RKO (cell line): ENCODE measurements at places on chromosomes 2 and 18.

- DNase-seq = no peak
Measured at GRCh38 chr18:24942144-24942543, 409.8 kb downstream of the ZNF521 start.

DNA sequence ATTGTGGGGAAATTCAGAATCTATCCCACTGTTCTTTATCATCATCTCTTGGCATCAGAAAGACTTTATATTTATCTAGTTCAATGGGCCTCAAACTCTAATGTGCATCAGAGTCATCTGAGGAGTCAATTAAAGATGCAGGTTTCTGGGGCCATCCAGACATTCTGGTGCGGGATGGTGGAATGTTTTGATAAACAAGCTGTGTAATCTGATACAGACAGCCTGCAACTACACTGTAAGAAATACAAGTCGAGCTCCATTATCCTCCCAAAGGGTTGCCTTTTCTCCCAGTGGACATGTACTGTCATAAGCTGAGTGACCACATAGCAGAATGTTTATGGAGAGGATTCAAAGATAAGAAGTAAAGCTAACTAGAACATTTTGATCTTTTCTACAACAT, 515.3 kb upstream of the DCC start:
- DNase-seq = no peak

DNA sequence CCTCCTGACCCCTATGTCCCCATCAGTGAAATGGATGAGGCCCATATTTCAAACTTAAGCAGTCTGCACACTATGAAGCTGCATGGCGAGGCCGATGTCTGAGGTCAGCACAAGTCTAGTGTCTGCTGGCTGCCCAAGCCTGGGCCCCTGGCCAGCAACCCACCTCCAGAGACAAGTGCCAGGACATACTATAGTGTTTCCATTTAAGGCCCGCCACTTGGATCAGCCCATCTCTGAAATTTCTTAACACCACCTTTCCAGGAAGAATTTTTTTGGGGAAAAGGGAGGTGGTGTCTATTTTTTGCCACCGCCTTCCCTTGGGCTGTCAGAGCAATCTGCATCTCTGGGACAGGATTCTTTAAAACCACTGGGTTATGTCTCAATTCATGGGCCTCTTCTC, 1.8 kb downstream of the ACVR1 start:
- DNase-seq = no peak

- peak; percentile 21 for DNase-seq
Measured at GRCh38 chr2:44120428-44120827, 48.2 kb upstream of the PPM1B start.

DNA sequence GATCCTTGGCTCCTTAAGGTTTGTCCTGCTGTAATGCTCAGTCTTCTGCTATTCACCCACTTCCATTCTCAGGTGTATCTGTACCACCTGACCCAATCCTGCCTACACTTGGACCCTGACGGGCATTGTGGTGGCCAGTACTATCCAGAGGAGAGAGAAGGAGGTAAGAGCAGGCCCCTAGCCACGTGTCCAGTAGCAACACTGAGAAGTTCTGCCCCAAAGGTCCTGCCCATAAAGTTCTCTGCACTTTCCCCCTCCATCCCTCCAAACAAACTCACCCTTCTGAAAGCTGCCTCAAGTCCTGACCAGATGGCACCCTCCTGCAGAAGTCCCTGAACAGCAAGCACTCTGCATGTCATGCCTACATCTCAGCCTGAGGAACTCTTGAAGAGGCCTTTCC, 18.3 kb downstream of the TTC32 start:
- no peak for DNase-seq
